ENCODE measurements at places on chromosomes 6 and 20.
A peak's percentile ranks its signal among the peaks of the same experiment; 100 is the strongest.

- no peak for DNase-seq
These were observed 137.6 kb upstream of the ECI2 start for GRCh38 chr6:4272996-4273395.

DNA sequence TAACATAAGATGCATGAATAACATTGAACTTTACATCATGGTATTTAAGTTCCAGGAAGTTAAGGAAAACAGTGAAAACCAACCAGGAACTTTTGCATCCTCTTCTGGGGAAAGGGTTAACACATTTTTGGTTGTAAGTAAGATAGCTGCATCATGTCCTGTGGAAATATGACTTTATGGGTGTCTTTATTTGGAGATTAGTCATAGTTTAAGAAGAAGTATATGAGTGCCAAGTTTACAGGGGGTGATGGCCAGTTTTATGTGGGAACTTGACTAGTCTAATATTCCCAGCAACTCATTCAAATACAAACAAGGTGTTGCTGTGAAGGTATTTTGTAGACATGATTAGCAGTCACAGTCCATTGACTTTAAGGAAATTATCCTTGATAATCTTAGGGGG lies 78.0 kb downstream of the PDE10A start:
- no peak for DNase-seq

GRCh38 chr6:159953091-159953601 lies 15.7 kb upstream of the IGF2R start:
- DNase-seq: no peak

DNA sequence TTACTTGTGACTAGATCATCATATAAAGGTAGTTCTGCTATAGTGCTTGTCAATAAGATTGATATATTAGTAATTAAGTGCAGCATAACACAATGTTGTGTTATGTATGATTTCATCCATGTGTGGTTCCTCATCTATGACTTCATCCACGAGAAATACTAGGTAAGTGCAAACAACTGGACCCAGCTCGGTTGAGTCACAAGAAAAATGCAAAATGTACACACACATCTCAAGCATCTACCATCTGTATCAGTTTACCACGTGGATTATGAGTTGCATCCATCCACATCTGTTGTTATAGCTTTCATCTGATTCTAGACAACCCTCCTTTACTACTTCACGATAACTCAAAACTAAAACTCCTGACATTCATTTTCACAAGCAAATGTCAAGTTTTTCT lies 517.0 kb upstream of the CITED2 start:
- no peak for DNase-seq

DNA sequence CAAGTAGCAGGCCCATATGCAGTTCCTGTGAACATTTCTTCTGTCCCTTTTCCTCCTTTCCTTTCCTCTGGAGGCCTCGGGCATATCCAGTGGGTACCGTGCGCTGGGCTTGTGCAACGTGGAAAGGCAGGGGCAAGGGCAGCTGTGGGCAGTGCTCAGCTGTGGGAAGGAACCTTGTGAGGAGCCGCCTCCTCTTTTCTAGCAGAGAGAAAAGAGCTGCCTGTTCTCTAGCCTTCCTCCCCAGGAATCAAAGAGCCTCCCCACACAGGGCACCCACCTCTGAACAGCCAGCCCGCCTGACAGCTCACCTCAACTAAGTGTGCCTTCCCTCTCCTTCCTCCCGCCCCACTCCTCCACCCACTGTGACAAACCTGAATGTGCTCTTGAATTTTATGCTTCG lies 143.3 kb upstream of the HDDC2 start:
- DNase-seq: no peak

- no peak for DNase-seq
These were observed 69.2 kb downstream of the PDE7B start for GRCh38 chr6:135920689-135921088.

DNA sequence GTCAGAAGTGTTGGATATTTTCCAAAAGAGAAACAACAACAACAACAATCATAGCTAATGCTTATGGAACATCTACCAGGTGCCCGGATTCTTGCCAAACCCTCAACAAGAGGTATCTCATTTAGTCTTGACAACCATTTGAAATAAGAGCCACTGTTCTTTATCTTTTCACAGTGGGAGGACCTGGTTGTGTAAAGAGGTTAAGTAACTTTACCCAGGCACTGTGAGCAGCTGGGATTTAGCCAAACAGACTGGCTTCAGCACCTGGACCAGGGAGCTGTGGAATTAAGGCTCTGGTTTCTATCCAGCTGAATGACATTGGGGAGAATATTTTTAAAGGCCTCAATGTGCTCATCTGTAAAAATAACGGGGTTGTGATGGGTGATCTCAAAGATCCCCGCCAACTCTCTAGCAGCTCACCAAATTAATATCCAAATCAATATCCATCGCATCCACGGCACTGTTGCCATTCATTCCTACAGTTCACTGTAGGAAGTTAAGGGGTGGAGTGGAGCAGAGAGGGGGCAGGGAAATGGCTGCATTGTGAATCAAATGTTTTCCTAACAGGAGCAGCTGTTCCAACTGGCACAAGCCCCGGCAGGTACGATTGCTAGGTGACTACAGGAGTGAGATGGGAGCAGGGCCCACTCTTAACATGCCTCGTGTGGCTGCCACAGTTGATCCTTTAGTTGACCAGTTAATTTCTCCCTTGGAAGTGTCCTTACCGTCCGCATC lies 61.8 kb downstream of the GCNT2 start:
- DNase-seq: no peak

DNA sequence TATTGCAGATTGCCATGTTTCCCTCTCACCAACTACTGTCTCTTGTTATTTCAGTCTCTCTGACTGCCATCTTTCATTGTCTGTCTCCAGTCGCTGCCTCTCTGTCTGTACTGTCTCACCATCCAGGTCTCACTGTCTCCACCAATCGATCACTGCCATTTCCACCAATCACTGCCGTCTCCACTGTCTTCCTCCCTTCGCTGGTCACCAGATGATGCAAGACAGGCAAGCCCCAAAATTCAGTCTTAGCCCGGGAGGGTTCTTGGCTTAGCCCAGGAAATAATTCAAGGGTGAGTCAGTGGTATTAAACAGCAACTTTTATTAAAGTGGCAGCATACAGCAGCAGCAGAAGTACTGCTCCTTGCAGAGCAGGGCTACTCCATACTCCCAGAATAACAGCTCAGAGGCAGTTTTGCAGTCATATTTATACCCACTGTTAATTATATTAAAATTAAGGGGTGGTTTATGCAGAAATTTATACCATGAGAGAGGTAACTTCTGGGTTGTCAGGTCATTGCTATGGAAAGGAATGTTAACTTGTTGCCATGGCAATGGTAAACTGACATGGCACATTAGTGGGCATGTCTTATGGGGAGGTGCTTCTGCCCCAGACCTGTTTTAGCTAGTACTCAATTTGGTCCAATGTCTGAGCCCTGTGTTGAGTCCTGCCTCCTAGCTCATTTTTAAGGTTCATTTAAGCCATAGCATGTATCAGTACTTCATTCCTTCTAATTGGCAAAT lies 23.0 kb upstream of the ECHDC1 start:
- no peak for DNase-seq

GRCh38 chr20:61673152-61673847 lies 392.4 kb downstream of the TAF4 start:
- DNase-seq: no peak

DNA sequence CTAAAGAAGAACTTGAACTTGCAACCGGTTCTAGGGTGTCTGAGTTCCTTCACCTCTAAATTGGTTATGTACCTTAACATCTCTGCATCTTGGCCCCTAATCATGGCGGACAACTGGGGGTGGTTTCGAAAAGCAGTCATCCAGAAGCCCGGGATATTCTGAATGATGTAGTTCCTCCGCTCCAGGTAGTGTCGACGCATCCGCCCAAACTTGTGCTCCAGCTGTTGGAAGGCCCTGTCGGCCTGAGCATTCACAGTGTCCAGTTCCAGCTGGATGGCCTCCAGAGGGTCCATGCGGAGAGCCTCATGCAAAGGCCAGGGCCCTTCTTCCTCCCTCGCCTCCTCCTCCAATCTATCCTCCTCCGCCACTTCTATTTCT lies 887 bp downstream of the TSPYL1 start:
- peak; percentile 32 for DNase-seq

- DNase-seq: no peak
These were observed 393.5 kb downstream of the NKAIN2 start for GRCh38 chr6:124197148-124197547.

DNA sequence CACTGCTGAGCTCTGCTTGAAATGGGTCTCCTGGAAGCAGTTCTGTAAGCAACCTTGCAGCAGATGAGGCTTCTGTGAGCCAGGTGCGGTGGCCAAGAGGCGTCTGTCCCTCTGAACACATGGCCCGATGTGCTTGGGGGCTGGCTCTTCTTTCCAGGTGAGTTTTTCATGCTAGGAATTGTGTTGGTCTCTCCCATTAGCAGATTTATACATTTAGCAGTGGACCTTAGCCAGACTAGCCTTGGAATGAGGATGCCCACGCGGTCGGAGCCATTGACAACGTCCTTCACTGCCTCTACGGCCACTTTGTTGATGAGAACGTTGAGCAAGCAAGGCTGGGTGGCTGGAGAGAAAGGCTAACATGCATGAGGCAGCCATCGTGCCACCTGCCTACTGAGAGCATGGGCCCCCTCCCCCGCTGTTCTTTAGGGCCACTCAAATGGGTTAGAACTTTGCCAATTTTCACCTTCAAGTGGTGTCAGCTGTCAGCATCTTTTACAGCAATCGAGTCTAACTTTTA lies 33.5 kb downstream of the ERMARD start:
- DNase-seq: no peak

DNA sequence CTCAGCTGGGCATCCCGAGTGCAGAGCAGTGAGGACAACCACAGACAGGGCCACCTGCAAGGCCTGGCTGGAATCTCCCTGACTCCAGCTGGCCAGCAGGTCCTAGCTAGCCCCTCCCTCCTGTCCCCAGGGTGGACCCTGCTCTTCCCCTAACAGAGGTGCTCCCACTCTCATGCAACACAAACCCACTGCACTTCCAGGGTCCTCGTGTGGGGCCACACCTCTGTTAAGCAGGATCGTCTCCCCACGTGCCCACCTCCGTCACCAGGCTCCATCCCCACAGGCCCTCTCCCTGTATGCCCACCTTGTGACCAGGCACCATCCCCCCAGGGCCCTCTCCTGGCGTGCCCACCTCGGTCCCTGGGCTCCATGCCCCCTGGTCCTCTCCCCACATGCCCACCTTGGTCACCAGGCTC lies 17.3 kb downstream of the TAF4 start:
- no peak for DNase-seq

- DNase-seq: no peak
These were observed 70.0 kb downstream of the LRRC1 start for GRCh38 chr6:53864781-53865180.

DNA sequence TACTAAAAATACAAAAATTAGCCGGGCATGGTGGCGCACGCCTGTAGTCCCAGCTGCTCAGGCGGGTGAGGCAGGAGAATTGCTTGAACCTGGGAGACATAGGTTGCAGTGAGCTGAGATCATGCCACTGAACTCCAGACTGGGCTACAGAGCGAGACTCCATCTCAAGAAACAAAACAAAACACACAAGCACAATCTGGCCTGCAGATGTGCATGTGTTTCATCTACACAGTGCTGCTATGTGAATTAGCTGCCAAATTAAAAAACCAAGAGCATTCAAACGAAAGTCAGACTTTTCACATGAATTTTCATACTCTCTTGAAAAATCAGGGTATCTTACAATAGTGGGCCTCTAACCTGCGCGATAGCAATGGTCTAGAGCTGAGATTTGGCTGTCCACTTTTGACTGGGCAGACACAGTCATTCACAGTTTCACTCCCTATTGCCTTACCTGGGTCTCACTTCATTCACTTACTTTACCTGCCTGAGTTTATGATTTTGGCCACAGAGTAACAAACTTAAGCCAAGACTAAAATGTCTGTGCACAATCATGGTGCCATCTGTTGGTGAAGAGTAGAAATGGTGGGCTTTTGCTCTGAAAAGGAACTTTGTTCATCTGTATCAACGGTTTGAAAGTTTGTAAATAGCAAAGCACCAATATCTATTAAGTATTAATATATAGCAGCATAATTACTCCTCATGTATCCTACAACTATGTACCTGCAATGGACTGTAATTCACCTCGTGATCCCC lies 138.5 kb upstream of the UST start:
- DNase-seq: no peak

DNA sequence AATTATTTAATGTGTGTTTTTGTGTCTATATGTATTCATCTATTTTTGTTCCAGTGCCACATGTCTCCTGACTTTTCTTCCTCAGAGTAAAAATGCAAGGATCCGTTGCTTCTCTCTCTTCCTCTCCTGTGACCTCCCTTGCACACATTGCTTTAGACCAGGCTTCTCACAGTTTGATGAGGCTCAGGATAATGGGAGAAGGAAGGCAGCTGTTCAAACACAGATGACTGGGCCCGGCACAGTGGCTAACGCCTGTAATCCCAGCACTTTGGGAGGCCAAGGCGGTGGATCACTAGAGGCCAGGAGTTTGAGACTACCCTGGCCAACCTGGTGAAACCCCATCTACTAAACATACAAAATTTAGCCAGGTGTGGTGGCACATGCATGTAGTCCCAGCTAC lies 241.9 kb downstream of the SAMD5 start:
- no peak for DNase-seq

- DNase-seq: no peak
These were observed 22.5 kb upstream of the SCAF8 start for GRCh38 chr6:154710689-154711088.

DNA sequence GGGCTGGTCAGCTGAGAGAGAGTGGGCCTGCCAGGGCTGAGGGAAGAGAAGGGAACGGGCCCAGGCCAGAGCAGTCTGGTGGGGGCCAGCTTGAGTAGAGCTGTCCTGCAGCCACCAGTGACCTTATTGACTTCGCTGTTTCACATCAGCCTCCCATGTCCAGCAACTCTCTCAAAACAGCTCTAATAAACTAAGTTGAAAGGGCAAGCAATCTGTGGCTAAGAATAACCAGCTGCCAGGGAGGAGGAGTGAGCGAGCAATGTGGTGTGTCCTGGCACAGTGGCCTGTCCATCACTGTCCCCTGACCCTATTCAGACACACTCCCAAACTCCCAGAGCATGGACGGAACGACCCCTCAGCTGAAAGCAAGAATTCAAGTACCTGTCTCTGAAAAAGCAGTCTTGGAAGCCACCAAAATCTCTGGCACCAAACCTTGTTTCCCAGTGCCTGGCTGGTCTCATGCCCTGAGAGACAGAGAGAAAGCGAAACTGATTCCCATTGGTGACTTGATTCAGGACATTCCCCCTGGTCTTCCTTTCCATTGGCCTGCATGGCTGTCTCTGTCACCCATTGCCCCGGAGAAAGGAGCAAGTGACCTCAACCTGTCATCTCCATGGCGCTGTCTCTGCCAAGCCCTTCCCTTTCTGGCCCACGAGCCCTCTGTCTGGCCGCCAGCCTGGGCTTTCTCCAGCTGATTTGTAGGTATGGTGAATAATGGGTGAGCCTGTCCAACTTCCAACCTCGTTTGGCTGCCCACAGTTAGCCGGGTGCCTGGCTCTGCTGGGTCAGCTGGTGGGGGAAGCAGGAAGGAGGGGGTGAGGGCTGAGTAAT lies at the start of gene DDO:
Gene DDO, minus strand, starts transcription at position 490 of the 831 bp plus-strand sequence. CDS start 2,113 bp downstream, outside the sequence.
- no peak for DNase-seq

GRCh38 chr6:56483929-56484328 lies 158.8 kb downstream of the DST start:
- no peak for DNase-seq

DNA sequence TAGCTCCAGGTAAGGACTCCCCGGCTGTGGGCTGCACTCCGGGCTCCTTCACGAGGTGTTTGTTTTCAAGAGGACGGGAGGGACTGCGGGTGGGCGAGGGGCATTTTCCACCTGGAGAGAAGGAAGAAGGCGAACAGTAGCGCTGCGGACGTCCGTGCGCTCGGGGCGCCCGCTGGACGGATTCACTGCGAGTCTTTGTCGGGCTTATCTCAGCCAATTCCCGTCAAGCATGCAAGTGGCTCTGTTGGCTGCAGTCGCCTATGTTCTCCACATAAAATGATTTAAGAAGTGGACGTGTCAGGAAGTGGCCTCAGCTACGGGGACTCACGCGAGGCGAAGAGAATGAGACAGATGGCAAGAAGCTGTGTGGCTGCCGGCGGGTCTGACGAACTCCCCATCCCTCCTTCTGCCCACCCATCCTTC lies 332 bp downstream of the GRIK2 start:
- no peak for DNase-seq
